ENCODE measurements at places on chromosomes 1 and 21. TPM values are rescaled to one million over a fixed set of nuclear protein-coding genes. Genes with fewer than 3 reads are reported as not detected.

TNFRSF8 gene
- not detected for total RNA-seq

REN gene
- total RNA-seq: under 0.01 TPM

RBM11 gene
- 0.34 TPM for total RNA-seq

APOBEC4 gene
- total RNA-seq: not detected

PEF1 gene
- total RNA-seq: 89.3 TPM

SV2A gene
- 0.36 TPM for total RNA-seq

LHX8 gene
- total RNA-seq: not detected

ECM1 gene
- total RNA-seq: 7.0 TPM

INSRR gene
- total RNA-seq: not detected

TCHH gene
- total RNA-seq: 0.14 TPM

FCMR gene
- 0.36 TPM for total RNA-seq

IL20 gene
- total RNA-seq: 0.43 TPM

KIF17 gene
- total RNA-seq: 1.7 TPM

C1QA gene
- not detected for total RNA-seq

AK4 gene
- total RNA-seq: 102 TPM

EVA1B gene
- total RNA-seq: 10.9 TPM

GPR25 gene
- total RNA-seq: not detected

ANKRD45 gene
- total RNA-seq: 0.28 TPM

BOLA1 gene
- total RNA-seq: 19.5 TPM

MAN1C1 gene
- total RNA-seq: 0.34 TPM

FABP3 gene
- 0.50 TPM for total RNA-seq

SH3BGR gene
- total RNA-seq: 4.6 TPM

ABCA4 gene
- under 0.01 TPM for total RNA-seq

NTPCR gene
- 17.8 TPM for total RNA-seq

PPIAL4G gene
- not detected for total RNA-seq

CHODL gene
- under 0.01 TPM for total RNA-seq

GPN2 gene
- total RNA-seq: 11.6 TPM

CLEC20A gene
- total RNA-seq: not detected

KCNE2 gene
- total RNA-seq: not detected

SH3D21 gene
- total RNA-seq: 1.9 TPM

SPATC1L gene
- 6.6 TPM for total RNA-seq

F13B gene
- not detected for total RNA-seq

PCBP3 gene
- not detected for total RNA-seq

AMY2A gene
- total RNA-seq: not detected

All from nasal cavity respiratory epithelium epithelial cell of viscerocranial mucosa (primary cell).